ENCODE measurements at places on chromosomes 2 and 18. TPM values are rescaled to one million over a fixed set of nuclear protein-coding genes. Genes with fewer than 3 reads are reported as not detected.

The CMPK2 gene
- total RNA-seq, result 4.2 TPM

The FEV gene
- not detected for total RNA-seq

The LAMA3 gene
- 8.4 TPM for total RNA-seq

The LOXL3 gene
- 8.4 TPM for total RNA-seq

The MTCL1 gene
- 12.5 TPM for total RNA-seq

The MROH2A gene
- not detected for total RNA-seq

The SPATA3 gene
- not detected for total RNA-seq

The ESPNL gene
- total RNA-seq, result 1.6 TPM

The ALLC gene
- not detected for total RNA-seq

The REG3G gene
- not detected for total RNA-seq

The ZNF804A gene
- under 0.01 TPM for total RNA-seq

The AFF3 gene
- 8.4 TPM for total RNA-seq
